ENCODE measurements at places on chromosomes 12 and 14.

DNA sequence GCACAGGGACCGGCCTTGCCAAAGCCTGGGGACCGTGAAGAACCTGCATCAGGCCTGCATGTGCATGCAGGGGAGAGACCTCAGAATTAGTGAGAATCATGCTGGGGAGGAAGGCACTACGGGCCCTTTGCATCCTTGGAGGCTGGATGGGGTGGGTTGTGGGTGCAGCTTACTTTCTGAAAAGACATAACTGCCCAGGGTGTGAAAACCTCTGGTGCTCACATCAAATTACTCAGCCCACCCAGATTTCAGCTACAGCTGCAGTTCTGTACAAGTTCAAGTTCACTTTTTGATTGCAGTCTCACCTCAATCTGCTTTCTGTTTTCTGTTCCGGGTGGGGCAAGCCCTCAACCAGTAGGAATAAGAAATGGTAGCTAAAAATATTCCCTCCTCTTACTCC is 130.6 kb downstream of the SLC15A4 start:
- no peak for DNase-seq

- no peak for DNase-seq
These were observed 61.7 kb downstream of the SUSD6 start for GRCh38 chr14:69673104-69673503.

- DNase-seq = peak; percentile 56
These were observed 101.2 kb upstream of the STXBP6 start for GRCh38 chr14:25150934-25151790.

DNA sequence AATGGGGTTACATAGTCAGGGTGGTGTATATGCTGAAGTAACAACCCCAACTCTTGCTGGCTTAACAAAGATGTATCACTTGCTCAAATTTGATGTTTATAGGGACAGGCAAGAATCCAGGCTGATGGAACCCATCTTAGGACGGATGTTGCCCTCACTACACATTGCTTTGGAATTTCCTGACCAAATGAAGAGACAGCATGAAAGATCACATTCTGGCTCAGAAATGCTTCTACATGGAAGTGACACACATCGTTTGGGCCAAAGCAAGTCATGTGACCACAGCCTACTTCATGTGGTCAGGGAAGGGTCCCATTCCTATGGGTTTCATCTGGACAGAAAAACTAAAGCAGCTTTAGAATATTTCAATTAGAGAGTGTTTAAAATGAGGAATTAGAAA is 345.8 kb downstream of the TMEM132D start:
- DNase-seq = no peak

GRCh38 chr12:52344111-52344510 is 22.9 kb upstream of the KRT83 start:
- DNase-seq = no peak

DNA sequence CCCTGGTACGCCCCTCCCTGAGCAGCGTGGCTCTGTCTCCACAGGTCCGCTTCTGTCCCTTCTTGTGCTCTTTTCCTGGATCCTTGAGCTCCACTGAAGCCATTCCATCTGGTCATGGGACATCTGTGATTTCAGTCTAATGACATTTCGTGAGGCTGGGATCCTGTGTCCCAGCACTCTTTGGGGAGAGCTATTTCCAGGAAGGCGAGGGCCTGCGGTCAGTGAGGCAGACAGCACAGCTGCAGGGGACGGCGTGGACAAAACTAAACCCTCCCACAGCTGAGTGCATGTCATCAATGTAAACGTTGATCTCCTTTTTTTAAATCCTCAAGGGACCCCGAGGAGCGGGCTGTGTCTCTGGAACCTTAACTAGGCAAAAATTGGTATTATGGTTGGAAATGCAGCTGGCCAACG is 127.7 kb downstream of the DACT1 start:
- DNase-seq = no peak

- DNase-seq = peak; percentile 65
These were observed 51.9 kb upstream of the TSPAN11 start for GRCh38 chr12:30874455-30875321.

DNA sequence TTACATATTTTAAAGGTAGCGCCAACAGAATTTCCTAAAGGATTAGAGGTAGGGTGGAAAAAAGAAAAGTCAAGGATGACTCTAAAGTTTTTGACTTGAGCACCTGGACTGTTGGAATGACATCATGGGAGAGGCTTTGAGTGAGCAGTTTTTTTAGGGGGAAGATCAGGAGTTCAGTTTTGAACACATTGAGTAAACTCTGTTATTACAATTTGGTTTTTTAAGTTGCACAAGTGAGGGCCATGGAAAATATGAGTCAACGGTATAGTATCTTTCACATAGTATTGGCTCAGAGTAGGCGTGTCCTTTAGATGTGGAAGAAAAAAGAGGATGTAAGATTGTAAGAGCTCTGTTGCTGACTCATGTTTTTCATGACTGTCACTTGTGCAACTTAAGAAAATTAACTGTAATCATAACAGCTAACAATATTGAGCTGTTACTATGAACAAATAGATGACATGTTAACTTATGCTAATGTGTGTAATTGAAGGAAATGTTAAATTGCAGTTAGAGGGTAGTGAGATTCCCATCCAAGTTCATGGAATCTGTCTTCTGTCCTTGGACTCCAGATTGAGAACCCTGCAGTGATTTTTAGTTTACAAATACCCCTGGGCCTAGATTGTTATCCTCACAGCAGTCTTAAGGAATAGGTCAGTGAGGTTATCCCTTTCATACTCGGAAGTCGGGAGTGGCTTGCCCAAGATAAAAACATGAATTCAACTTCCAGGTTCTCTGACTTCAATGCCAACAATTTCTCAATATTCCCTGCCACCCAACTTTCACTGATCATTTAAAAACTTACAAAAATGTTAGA is 48.2 kb upstream of the ATP2B1 start:
- DNase-seq = no peak

- DNase-seq = no peak
These were observed 19.4 kb upstream of the PARP11 start for GRCh38 chr12:3892631-3893030.

DNA sequence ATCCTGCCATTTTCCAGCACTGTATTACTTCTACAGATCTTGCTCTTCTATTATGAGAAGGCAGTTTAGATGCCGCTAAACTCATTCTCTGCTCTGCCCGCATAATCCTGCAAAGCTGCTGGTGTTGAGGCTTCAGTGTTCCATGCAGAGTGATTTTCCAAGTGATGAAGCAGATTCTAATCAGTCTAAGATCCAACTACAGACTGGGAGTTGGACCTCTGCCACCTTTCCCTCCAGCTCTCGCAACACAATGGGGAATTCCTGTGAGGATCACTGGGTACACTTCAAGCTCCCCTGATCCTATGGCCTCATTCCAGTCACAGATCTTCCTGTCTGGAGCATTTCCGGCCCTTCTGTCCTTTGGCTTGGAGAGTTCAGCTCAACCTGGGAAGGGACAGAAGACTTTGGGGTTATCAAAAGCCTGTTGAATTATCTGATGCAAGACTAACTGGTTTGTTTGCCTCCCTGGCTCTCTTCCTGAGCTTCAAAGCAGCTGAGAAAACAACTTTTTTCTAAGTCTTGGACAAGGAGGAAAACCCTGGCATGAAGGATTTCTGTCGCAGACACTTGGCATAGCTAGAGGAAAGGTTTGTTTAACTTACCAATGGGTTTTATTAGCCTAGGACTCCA is 333.9 kb downstream of the ZFP36L1 start:
- no peak for DNase-seq

- no peak for DNase-seq
These were observed 228.4 kb upstream of the OTX2 start for GRCh38 chr14:57038689-57039088.

DNA sequence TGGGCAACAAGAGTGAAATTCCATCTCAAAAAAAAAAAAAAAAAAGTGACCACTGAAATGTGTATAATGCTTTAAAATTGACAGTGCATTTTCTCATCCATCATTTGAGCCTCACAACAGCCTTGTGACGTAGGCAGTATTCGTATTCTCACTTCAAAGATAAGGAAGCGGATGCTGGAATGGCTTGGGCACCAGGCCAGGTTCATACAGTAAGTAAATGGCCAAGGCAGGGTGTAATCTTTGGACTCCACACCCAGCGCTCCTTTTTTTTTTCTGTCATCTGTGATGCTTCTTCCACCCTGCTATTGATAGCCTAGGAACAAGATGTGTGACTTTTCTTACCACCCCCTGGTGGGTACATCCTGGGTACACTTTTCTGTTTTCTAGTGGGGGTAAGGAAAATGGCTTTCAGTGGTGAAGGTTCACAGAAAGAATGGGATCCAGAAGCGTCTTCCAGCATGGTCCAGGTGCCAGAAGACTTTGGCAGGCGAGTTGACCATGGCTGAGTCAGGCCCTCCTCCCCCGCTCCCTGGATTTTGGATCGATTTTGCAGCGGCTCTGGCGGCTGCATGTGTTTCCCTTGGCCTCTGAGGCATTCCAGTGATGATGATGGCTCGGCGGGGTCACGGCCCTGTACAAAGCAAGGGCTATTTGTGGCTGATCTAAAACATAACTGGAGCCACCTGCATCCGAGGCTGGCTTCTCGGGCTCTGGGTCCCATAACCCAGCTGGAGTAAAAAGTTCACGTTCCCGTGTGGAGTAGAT is 110.6 kb downstream of the CACNA1C start:
- DNase-seq = no peak

DNA sequence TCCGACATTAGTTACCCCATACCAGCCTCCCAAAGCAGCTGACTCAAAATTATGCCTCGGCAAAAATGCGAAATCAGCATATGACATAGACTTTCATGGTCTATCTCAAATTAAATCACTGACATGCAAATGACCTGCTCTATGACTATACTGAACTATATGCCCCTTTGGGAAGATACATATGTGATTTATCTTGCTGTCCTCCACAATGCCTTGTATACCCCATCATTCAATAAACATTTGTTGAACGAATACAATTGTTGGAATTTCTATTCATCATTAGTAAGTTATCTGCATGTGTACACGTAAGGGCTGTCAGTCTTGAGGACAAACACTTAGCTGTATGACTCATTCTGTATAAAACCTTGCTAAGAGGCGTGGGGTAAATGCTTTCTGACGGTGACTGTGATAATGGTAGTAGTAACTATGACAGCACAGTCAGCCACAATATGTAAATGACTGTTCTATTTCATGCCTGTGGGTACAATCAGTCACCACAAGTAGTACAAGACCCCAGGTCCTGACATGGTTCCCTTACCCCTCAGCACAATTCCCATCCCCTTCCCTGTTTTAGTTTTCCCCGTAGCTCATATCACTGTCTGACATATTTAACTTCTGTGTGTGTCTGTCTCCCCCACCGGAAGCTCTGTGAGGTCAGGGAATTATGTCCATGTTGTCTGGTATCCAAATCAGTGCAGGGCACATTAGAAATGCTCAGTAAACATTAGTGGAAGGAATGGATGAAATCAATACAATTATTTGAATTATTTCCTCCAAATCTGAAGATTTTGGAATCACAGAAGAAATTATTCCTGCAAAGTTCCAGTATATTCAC is 42.8 kb downstream of the STXBP6 start:
- DNase-seq = no peak

GRCh38 chr12:72082986-72083820 is 144.6 kb downstream of the TPH2 start:
- no peak for DNase-seq

GRCh38 chr12:124687917-124688316 is 120.5 kb upstream of the NCOR2 start:
- DNase-seq = no peak

DNA sequence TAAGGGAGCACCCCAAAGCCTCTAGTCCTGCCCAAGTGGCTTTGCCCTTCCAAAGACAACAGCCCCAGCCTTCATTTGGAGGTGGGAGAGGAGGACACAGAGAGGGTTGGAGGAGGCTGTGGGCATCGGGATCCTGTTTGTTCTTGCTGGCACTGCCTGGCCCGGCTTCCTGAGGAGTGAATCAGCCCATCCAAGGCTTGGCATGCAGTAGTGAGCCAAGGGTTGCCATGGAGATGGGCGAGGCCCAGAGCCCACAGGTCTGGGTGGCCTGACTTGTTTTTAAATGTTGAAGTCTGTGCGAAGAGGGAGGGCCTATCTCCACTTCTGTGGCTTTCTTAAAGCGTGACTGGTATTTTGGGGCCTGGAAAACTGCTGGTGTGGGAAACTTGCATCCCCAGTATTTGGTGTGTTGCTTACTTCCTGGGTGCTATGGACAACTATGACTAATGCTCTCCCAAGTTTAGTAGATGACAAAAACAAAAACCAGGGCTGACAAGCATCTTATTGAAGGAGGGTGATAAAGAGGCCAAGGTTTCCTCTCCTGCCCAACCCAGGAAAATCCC is 15.8 kb downstream of the CD9 start:
- no peak for DNase-seq

GRCh38 chr12:113638460-113638775 is 166.7 kb upstream of the LHX5 start:
- no peak for DNase-seq

GRCh38 chr14:63032076-63032475 is 13.2 kb downstream of the KCNH5 start:
- DNase-seq = no peak

DNA sequence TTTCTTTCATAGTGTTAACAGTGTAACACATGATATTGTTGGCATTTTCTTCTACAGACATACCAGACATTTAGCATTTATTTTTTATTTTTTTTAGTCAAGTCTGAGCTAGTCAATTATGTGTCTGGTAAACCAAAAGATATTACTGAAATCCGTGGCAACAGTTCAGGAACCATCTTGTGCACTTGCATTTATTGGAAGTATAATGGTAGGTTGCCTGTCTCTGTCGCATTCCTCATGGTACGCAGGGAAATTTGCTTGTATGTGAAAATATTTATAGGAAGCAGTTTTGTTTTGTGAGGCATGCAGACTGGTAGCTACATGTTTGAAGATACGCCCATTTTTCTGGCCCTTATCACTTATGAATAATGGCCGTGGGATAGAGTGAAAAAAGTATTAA is 186.1 kb upstream of the SLC38A2 start:
- DNase-seq = no peak

GRCh38 chr12:12946686-12947355 is 5.1 kb downstream of the GPRC5D start:
- no peak for DNase-seq

GRCh38 chr12:55722948-55723347 is 2.8 kb downstream of the RDH5 start:
- no peak for DNase-seq

- no peak for DNase-seq
These were observed 34.2 kb downstream of the DAO start for GRCh38 chr12:108914121-108914531.

- no peak for DNase-seq
These were observed 111.9 kb downstream of the ERC1 start for GRCh38 chr12:1102791-1103450.

DNA sequence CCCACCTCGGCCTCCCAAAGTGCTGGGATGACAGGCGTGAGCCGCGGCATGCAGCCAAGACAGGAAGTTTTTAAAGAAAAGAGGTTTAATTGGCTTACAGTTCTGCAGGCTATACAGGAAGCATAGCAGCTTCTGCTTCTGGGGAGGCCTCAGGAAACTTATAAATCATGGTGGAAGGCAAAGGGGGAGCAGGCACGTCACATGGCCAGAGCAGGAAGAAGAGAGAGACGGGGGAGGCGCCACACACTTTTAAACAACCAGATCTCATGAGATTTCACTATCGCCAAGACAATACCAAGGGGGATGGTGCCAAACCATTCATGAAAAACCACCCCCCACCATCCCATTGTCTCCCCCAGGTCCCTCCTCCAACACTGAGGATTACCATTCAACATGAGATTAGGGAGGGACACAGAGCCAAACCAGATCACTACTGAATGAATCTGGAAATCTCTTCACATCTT is 14.1 kb downstream of the CCDC63 start:
- DNase-seq = no peak
